ENCODE measurements at places on chromosomes 4 and X. TPM values are rescaled to one million over a fixed set of nuclear protein-coding genes. Genes with fewer than 3 reads are reported as not detected.

Gene BMP3
- 19.9 TPM for total RNA-seq

Gene SHROOM2
- 1.4 TPM for total RNA-seq

Gene CLNK
- total RNA-seq = not detected

DNA sequence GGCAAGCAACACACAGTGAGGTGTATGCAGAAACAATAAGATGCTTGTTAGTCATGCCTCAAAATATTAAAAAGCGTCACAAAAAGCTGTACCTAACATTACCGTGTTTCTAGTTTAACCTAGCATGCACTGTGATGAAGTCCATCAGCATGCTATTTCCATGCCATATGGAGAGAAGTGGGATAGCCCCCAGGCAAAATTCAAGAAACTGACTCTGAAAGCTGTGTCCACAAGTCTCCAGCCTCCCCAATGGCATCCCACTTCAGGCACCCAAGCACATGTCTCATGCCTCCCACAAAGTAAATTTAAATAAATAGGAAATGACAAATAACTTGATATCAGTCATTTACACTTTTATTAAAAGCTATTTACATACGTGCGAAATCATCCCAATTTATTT, 10.8 kb downstream of the GABRA2 start:
- no peak for DNase-seq

- no peak for DNase-seq
Observed at GRCh38 chr4:6705646-6706045, 4.0 kb downstream of the MRFAP1L1 start.

DNA sequence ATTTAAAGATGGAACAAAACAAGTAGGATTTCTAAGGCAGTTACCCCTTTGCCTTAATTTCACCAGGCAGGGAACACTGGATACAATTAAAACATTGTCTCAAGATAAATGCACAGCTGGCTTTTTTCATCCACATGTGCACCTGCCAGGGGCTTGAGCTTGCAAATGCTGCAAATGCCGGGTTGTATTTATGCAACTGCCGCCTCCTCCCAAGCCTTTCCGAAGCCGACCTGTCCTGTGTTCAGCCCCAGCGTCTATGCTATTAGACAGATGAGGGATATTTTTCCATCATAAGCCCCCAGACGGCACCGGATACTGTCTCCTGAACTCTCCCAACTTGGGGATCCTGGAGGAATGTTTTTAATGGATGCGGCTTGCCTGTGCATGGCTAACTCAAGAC, 251.6 kb downstream of the CRLF2 start:
- peak; percentile 86 for DNase-seq

DNA sequence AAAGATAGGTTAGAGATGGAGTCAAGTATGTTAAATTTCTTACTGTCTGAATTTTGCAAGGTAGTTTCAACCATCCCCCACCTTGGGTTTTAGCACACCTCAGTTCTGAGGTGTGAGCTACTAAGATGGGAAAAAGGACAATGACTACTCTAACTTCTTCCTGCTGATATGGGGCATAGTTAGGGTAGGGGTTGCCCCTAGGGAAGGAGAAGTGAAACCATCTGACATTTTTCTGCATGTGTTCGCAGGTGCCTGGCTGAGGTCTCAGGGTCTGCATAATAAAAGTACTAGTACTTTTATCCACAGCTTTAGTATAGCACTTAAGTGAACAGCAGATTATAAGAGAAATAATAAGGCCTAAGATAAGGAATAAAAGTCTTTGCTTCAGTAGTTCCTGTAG, 129.5 kb upstream of the CYSLTR1 start:
- no peak for DNase-seq
